ENCODE measurements at places on chromosomes 4 and X.

DNA sequence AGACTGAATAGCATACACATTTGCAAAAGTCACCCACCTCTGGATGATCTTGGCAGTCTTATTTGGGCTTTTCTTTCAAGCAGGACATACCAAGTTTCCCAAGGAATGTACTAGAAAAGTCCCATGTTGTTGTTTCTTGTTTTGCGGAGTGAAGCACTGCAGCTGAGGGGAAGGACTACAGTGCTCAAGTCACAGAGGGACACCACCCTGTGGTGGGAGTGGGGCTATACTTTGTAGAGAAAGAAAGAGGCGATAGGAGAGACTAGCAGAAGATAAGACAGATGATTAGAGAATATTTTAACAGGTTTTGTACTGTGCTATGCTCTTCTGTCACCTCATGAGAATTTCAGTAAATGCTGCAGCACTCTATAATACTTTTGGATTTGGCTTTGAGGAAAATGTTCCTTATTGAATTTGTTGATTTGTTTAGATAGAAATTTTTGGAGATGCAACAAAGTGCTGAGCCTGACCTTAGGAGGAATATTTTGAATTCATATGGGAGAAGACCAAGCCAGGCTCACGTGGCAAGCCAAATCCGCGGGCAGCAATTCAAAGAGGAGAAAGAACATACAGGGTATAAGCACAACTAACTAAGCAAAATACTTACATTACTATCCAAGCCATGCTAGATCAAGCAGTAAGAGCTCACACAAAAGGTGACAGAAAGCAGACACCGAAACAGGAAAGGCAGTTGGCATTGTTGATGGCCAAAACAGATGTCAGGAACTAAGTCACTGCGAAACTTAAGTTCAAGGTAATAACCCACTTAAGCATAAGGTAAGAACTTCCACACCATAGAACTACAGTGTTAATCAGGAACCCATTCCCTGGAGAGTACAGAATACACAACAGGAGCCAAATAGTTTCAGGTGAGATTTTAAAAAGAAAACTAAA lies 280.3 kb upstream of the INTU start:
- DNase-seq: no peak

GRCh38 chrX:38514016-38514854 lies 47.1 kb upstream of the TSPAN7 start:
- DNase-seq: peak; percentile 42

- no peak for DNase-seq
Measured at GRCh38 chr4:13626492-13627177, 890 bp downstream of the BOD1L1 start.

- no peak for DNase-seq
Measured at GRCh38 chrX:10945498-10945897, 165.6 kb upstream of the HCCS start.

GRCh38 chr4:38989487-38989886 lies 42.7 kb downstream of the TMEM156 start:
- no peak for DNase-seq

- DNase-seq: no peak
Measured at GRCh38 chrX:137550665-137551261, 15.2 kb upstream of the ZIC3 start.

- peak; percentile 9 for DNase-seq
Measured at GRCh38 chrX:49754233-49754857, 58.6 kb upstream of the PAGE1 start.

- DNase-seq: no peak
Measured at GRCh38 chr4:45063696-45064095, 337.3 kb upstream of the GNPDA2 start.

DNA sequence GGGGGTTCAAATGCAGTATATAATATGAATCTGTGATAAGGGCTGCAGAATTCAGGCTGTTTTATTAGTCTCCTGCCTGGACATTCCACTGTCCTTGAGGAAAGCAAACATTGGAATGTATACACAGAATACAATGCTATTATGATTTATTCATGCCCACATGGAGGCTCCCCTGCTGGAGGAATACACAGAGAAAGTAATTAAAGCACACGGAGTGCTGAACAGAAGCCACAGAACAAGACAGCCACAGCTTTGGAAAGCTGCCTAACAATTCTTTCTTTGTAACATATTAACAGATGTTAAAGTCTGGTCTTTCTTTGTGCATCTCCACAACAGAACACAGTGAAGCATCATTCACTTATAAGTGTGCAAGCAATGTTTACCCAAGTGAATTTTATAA lies 155.8 kb downstream of the ARAP2 start:
- peak; percentile 71 for DNase-seq

GRCh38 chr4:75289914-75290582 lies 224.2 kb downstream of the RCHY1 start:
- peak; percentile 17 for DNase-seq

DNA sequence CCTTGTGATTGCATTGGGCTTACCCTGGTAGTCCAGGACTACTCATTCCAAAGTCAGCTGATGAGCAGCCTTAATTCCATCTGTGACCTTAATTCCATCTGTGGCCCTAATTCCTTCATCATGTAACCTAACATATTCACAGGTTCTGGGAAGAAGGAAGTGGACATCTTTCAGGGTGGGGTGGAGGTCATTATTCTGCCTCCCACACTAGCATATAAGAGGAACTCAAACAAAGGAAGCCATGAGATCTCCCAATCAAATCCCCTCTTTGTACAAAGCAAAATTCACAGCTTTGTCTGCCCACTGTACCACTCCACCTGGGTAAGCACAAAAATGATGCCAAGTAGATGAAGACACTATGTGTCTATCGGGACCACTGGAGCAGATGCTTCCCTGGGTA lies 87.3 kb downstream of the SLC2A9 start:
- no peak for DNase-seq

DNA sequence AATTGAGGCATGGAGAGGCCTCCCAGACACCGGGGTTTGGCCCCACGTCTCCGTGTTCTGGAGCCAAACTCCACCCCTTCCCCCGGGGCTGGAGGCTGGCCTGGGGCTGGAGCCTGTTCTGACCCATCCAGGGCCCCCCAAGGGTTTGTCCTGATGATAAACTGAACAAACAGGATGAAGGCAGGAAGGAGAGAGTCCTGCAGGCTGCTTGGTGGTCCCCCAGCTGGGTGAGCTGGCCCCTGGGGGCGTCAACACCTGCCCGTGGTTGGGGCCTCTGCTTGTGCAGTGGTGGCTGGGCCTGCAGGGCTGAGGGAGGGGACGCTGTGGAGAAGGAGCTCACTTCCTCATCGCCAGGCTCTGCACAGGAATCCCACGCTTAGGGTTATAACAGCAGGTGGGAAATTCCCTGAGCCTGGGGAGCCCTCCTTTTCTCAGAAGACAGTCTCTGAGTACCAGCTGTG lies 2.3 kb downstream of the SH3TC1 start:
- no peak for DNase-seq

DNA sequence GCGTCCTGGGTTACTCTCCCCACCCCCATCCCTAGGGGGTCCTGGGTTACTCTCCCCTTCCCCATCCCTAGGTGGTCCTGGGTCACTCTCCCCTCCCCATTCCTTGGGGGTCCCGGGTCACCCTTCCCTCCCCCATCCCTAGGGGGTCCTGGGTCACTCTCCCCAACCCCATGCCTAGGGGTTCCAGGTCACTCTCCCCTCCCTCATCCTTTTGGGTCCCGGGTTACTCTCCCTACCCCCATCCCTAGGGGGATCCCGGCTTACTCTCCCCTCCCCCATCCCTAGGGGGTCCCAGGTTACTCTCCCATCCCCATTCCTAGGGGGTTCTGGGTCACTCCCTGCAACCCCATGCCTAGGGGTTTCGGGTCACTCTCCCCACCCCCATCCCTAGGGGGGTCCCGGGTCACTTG lies 1.5 kb downstream of the ASMTL start:
- DNase-seq: no peak

DNA sequence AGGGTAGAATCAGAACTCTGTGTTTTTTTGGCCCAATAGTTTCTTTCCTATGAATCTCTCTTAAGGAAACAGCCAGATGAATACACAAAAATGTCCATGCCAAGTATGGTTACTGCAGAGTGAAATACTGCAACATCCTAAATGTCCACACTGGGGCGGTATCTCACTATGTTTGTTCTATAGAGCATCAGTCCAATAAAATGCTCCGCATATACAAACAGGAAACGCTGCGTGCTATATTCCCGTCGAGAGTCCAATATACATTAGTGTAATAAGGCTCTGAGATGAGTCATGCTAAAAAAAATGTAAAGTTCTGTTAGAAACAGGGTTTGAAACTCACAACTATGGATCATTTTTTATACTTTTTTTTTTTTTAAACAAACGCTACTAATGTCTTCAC lies 72.9 kb upstream of the ENOX2 start:
- peak; percentile 56 for DNase-seq

DNA sequence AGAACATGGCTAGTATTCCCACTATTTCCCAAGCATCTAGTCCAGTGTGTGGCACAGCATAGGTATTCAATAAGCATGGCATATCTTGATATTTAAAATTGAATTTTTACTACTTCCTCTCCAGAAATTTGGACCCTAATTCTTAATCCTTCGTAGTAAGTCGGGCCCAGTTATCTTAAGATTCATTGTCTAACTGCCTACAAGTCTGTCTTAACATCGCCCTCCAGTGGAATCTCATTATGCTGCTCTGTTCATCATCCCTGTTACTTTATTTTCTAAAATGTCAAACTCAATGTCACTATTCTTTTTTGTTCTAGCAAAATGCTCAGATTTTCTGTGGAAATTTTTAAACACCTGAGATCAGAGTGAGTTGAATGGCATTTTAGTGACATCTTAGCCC lies 606.2 kb downstream of the KLHL13 start:
- DNase-seq: peak; percentile 8

DNA sequence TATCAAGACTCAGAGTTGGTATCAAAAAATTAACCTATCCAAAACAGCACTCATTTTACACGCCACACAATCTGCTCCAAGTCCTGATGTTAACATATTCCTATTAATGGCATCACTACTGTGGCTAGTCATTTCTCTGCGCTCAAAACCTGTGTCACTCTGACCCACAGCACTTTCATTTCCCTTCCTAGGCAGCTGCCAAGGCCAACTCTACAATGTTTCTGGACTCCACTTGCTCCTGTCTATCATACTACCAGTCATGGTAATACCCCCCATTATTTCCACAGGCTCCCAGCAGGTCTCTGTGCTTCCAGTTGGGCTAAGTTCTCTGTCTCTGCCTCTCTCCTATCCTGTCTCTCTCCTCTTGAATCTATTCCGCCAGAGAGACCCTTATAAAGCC lies 323.6 kb downstream of the NR3C2 start:
- DNase-seq: no peak

- peak; percentile 74 for DNase-seq
Measured at GRCh38 chr4:141352909-141353525, 132.3 kb downstream of the ZNF330 start.

DNA sequence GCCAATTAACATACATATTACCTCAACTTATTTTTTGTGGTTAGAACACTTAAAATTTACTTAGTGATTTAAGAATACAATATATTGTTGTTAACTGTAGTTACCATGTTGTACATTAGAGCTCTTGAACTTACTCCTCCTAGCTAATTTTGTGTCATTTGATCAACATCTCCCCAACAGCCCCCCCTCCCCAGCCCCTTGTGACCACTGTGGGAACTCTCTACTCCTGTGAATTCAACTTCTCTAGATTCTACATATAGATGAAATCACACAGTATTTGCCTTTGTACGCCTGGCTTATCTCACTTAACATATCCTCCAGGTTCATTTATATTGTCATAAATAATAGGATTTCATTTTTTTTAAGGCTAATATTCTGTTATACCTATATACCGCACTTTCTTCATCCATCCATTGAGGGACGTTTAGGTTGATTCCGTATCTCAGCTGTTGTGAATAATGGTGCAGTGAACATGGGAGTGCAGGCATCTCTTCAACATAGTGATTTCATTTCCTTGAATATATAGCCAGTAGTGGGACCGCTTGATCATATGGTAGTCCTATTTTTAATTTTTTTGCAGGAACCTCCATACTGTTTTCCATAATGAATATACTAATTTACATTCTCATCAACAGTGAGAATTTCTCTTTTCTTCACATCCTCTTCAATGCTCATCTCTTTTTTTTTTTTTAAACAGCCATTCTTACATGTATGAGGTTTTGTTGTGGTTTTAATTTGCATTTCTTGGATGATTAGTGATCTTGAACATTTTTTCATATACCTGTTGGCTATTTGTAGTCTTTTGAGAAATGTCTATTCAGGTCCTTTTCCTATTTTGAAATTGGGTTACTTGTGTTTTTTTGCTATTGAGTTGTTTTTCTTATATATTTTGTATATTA lies 66.8 kb downstream of the RAPGEF2 start:
- no peak for DNase-seq

- DNase-seq: no peak
Measured at GRCh38 chr4:5447755-5448154, 260.6 kb downstream of the EVC2 start.

DNA sequence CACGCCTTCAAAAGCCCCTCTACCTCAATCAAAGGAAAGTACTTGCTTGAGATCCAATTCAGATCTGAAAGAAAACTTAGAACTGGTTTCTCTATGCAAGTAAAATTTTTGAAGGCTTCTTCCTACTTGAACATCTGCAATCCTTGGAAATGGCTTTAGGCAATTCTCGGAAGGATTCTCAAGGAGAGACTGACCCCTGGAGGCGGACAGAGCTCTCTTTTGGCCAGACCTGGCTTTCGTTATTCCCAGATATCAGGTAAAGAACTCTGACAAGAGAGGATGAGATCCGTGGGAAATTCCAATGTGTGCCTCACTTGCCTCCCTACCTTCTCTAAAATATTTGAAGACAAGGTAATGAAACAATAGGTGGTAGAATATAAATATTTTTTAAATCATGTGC lies 670.3 kb upstream of the FAM241A start:
- DNase-seq: peak; percentile 16
